ENCODE measurements at places on chromosomes 16 and 17. TPM values are rescaled to one million over a fixed set of nuclear protein-coding genes. Genes with fewer than 3 reads are reported as not detected.

GRCh38 chr17:32275060-32276042, 9.7 kb downstream of the RHBDL3 start:
- DNase-seq = no peak

- DNase-seq = no peak
Observed at GRCh38 chr16:66366433-66367299, at the start of gene CDH5. Gene CDH5 (plus strand): TSS chr16:66366691. CDS start chr16:66379338, 12,647 bp downstream.

DNA sequence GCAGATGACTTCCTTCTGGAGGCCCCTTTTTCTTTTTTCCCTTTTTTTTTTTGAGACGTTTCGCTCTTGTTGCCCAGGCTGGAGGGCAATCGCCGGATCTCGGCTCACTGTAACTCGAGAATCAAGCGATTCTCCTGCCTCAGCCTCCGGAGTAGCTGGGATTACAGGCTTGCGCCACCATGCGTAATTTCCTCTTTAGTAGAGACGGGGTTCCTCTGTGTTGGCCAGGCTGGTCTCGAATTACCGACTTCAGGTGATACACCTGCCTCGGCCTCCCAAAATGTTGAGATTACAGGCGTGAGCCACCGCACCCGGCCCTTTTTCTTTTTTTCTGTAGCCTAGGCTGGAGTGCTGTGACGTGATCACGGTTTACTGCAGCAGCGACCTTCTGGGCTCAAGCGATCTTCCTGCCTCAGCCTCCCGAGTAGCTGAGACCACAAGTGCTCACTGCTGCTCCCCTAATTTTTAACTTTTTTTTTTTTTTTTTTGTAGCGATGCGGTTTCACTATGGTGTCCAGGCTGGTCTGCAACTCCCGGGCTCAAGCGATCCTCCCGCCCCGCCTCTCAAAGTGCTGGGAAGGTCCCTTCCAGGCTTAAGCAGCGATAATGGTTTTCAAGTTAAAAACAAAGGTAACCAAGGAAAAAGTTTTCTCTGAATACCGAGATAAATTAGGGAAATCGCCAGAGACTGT, 956 bp upstream of the IST1 start:
- DNase-seq = peak; percentile 70

The C17orf67 gene
- 1.7 TPM for total RNA-seq

- no peak for DNase-seq
Observed at GRCh38 chr16:372302-372983, 2.1 kb upstream of the MRPL28 start.

DNA sequence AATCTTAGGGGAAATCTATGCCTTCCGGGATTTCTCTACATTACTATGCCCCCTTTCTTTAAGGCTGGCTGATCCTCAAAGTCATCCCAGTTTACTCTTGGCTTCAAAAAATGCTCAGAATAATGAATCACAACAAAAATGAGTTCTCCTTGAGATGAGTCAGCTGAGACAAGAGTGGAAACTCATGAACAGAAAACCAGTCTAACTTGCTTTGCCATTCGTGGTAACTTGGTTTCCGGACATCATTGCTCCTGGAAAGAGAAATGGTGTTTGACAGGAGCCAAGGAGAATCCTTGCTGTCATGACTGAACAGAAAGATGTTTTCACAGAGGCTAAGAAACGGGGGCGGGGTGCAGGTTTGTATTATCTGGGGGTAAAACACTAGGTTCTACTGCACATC, 435.6 kb upstream of the DYNLRB2 start:
- no peak for DNase-seq

GRCh38 chr17:64327201-64327930, 63.3 kb downstream of the PECAM1 start:
- DNase-seq = no peak

- DNase-seq = no peak
Observed at GRCh38 chr16:56987692-56988091, 1.7 kb upstream of the NLRC5 start.

The NPIPB2 gene
- total RNA-seq = 9.3 TPM

The DCTN5 gene
- 61.5 TPM for total RNA-seq

DNA sequence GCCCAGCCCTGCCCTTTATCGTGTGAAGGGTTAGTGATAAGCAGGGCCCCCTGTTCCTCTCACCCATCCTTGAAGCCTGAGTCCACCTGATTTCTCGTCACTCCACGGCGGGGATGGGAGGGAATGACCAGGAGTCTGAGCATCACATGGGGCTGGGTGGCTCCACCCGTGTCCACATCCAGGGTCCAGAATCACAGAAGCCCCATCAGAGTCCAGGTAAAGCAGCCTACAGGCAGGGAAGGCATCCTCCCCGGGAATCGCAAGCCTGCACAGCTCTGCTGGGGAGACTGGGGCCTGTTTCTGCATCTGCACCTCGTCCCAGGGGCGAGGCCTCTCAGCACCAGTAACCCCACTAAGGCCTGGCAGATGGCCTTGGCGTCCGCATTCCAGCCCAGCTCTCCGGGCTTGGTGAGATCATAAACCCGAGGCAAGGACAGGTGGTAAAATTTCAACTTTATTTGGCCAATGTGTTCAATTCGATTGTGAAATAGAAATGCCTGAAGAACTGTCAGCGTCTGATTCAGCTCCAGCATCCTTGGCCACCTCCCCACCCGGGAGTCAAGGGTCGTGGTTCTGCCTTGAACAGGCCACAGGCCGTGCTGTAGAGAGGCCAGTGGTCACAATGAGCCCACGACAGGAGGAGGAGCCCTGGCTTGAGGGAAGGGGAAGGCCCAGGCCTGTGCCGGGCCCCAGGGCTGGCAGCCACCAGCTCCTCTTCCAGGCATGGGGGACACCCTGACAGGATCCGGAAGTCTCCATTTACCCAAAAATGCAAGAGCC, 8.1 kb upstream of the PPP1R27 start:
- no peak for DNase-seq

- DNase-seq = no peak
Observed at GRCh38 chr16:1610899-1611632, 806 bp downstream of the IFT140 start.

DNA sequence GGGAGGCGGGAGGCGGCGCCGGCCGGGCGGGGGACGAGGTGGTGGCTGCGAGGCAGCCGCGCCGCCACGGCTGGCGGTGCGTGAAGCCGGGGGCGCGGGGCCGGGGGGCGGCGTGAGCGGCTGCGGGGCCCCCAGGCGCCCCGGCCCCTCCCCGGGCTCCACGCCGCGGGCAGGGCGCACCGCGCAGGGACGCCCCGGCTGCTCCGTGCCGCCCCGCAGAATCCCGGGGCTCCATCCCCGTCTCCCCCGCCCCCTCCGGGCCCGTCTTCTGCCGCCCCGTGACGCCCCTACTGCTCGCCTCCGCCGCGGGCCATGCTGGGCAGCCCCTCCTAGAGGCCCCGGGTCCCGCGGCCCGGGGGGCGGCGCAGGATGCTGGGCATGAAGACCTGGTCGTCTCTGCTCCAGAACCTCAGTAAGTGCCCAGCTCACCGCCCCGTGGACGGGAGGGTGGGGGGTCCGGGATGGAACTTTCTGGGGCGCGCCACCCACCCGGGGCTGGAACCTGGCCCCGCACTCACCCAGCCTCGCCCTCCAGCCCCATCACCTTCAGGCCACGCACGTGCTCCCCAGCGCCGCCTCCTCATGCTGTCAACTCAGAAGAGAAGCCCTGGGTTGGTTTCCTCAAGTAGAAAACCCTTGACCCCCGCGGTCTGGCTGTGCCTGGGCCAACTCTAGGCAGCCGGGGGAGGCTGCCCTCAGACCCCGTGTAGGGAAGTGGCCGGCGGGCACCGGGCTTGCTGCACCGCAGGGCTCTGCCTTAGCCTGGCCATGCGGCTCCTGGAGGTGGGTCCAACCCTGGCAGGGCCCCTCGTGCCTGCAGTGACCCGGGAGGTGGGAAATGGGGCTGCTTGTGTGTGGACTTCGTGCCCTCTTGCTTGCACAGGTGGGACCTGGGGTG, 150.2 kb upstream of the GSE1 start:
- DNase-seq = no peak

The NPLOC4 gene
- total RNA-seq = 74.1 TPM

DNA sequence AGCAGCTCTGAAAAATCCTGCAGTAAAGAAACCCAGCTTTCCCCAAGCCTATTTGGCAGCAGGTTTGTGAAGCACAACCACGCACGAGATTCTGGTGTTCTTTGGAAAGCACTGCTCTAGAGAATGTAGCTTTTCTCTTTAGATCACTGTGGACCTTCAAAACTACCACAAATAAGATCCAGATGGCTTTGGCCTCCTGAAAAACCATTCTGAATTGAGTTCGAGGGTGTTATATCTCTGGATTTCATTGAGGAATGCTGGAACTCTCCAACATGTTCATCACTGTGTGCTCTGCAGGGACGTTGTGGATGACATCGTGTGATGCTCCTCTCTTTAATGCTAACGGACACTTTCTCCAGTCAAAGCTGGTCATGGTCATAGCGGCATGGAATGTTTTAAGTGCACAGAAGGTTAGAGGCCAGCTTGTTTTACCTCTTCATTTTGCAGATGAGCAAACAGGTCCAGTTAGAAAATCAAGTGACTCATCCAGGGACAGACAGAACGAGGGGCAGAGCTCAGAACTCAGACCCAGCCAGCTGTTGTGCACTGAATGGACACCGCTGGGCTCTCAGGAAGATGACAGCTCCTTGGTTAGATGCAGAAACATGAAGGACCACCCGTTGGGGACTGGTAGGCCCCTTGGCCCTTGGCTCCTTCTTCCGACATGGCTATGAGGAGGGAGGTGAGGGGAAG, 37.2 kb downstream of the CCDC42 start:
- no peak for DNase-seq

DNA sequence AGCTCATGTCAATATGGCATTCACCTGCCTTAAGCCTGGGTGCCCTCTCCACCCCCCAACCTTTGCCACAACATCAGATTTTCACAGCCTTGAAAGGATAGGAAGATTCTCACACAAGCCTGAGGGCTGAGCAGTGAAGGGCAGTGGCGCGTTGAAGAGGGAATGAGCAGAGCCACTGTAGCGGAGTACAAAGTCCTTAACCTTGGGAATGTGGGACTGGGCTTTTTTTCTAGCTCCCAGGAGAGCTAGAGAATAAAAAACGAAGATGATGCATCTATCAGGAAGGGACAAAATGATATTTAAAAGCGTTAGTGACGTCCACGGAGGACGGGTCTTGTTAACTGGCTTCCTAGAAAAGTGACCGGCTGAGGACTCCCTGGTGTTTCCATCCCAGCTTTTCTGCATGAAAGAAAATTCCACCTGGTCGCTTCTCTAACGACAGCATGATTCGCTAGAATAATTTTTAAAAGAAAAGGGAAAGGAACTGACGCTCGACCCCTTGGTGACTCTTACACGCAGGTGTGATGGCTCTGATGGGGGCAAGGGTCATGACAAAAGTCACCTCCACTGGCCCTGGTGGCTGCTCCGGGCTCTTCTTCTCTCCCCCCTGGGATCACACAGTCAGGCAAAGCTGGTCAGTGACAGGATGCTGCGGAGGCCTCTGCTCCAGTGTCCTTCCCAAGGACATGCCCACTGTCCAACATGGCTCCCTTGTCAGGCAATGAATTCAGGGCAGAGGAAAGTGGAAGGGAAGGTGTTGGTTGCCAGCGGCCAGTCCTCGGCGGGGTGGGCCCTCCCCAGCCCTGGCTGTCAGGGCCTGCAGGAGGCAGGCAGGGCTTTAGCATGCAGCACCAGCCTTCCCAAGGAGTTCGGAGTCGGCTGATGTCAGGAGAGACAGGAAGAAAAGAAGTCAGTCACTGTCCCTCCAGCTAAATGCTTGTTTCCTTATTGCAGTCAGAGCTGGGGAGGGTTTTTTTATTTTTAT, 58.4 kb upstream of the IRX3 start:
- no peak for DNase-seq

DNA sequence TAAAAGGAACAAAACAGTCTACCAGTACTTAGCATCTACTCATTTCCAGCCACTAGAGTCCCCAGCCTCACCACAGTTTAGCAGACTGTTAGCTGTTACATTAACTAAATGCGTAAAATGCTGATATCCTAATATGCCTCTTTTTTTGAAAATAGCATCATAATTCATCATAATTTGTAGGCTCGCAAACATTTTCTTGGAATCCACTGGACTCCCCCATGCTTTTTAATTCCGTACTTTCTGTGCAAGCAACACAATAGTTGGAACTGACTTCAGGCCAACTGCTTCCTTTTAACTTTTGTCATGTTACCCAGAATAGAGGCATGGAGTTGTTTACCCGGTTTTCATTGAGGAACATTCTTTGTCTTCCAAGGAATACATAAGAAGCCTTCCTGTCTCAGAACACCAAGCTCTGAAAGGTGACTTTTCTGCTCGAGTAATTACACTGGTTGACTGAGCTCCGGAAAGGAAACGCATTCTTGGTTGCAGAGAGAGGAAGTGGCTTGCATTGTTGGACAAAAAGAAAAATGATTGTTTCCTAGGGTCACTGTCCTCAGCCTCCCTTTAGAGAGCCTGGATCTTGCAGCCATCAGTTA, 30.9 kb upstream of the SEC14L1 start:
- DNase-seq = no peak

DNA sequence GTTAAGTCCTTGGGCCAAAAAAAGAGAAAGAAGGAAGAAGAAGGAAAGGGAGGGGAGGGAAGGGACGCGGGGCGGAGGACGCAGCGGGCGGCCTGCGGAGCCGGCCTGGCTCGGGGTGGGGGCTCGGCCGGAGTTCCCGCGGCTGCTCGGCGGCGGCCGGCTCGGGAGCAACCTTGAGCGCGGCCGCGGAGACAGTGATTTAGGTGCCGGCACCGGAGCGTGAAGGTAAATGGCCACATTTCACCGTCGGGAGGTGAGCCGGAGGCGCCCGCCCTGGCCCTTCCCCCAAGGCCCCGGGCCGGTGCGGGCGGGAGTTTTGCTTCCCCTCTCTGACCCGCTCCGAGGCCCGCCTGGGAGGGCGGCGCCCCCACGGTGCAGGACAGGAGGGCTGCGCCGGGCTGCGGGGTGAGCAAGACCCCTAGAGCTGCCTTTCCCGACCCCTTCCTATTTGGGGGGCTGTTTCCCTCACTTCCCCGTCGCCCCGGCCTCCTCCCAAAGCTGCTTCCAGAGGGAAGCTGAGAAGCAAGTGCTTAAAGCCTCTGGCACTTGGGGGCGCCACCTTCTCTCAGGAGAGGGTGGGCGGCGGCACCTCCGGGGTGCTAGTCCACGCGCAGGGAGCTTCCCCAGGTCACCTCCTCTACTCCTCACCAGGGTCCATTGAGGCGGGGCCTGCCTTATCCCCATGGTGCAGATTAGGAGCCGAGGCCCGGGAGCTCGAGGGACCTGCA, 56.5 kb downstream of the MRM1 start:
- peak; percentile 66 for DNase-seq

GRCh38 chr17:74283371-74283673, 9.3 kb downstream of the DNAI2 start:
- DNase-seq = no peak

The MNT gene
- total RNA-seq = 20.7 TPM

- DNase-seq = no peak
Observed at GRCh38 chr17:66233023-66233753, 4.0 kb upstream of the APOH start.

- no peak for DNase-seq
Observed at GRCh38 chr17:35906191-35906925, 24.2 kb downstream of the RDM1 start.
